ENCODE measurements at places on chromosomes 4 and X.

DNA sequence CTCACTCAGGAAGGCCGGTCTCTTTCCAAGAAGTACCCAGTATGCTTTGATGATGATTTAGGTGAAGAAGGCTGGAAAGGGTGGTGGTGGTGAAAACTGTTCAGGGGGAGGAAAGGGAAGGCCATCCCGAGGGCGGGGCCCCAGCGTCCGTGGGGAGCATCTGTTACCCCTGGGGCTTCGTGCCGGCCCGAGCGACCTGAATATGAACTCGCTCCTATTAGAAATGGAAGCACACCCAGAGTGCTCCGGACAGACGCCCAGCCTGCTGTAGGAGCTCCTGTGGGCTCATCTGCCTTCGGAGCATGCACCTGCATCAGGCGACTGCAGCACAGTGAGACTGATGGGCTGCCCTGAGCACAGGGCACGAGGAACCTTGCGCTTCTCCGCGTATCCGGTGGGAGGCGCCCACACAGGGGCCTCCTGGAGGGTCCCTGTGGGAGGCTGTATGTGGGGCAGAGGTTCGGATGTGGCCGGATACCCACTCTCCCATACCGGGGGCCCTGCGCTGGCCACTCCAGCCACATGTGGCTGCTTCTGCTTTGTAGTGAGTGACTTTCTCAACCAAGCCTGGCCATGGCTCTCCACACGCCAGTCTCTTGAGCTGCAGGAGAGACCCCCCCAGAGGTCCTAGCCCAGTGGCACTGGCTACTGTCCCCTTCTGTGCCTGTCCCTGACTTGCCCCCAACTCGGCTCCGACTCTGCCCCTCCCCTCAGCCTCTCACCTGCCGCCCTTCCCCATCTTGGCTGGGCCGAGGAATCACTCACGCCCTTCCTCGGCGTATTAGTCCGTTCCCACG, 36.7 kb downstream of the FGFRL1 start:
- no peak for DNase-seq

- DNase-seq, result no peak
These were observed 12.2 kb upstream of the RAP1GDS1 start for GRCh38 chr4:98248934-98249333.

GRCh38 chrX:15336023-15336413, 695 bp upstream of the PIGA start:
- DNase-seq, result no peak

- DNase-seq, result no peak
These were observed 110.7 kb downstream of the WDFY3 start for GRCh38 chr4:84855774-84856173.

GRCh38 chrX:11739776-11740175, 18.3 kb upstream of the MSL3 start:
- DNase-seq, result no peak

GRCh38 chr4:123547216-123548165, 150.9 kb downstream of the SPRY1 start:
- no peak for DNase-seq

- no peak for DNase-seq
These were observed 606.0 kb downstream of the BCOR start for GRCh38 chrX:39491548-39492297.

DNA sequence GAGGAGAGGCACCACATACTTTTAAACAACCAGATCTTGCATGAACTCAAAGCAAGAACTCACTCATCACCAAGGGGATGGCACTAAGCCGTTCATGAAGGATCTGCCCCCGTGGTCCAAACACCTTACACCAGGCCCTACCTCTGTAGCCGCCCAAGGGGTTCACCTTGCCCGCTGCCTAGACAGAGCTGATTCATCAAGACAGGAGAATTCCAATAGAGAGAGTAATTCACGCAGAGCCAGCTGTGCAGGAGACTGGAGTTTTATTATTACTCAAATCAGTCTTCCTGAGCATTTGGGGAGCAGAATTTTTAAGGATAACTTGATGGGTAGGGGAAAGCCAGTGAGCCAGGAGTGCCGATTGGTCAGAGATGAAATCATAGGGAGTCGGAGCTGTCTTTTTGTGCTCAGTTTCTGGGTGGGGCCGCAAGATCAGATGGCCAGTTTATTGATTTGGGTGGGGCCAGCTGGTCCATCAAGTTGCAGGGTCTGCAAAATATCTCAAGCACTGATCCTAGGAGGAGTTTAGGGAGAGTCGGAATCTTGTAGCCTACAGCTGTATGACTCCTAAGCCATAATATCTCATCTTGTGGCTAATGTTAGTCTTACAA, 364.7 kb downstream of the PCDH7 start:
- no peak for DNase-seq

DNA sequence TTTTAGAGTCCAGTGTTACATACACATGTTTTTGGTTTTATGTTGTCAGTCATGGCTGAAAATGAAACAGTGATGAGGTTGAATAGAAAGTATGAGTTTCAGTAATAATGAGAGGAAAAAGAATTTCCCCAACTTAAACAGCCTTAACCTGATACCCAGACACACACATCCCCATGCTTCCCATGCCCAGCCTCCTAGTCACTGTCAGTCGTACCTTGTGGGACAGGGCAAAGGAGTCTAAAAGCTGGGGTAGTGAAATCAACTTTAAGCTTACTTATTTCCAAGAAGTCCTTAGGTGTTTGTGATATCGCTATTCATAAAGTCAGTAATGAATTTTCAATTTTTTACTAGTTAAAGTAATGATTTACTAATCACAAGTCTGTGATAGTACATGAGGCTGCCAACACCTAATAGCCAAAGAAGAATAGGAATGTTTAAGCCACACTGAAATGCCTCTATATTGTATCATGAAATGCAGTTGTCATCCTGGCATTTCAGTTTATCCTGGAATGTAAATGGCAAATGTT, 24.3 kb upstream of the GPR34 start:
- no peak for DNase-seq

DNA sequence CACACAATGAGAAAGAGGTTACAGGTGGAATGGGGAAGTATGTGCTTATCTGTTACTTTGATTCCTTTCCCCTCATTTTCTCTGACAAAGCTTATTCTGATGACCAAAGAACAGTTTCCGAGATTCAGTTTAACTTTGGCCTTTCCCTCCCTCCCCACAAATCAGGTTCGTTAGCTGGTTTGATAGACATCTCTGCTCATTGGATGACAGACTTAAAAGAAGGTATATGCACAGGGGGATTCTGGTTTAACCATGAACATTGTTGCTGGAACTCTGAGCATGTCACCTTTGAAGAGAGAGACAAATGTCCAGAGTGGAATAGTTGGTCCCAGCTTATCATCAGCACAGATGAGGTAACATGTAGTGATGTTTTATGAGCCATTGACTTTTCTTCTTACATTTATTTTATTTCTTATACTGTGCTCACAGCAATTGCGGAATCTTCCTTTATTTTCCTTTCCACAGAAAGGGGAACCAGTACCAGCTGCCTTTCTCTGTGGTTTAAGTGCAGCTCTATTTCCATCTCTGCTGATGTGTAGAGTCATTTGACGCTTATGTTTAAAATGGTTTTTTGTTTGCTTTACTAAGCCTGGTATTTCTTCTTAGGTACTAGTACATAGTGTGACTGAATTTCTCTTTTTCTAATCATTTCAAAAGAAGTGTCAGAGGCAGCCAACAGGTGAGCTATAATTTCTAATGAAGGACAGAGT, 125.0 kb downstream of the AKAP4 start:
- no peak for DNase-seq

DNA sequence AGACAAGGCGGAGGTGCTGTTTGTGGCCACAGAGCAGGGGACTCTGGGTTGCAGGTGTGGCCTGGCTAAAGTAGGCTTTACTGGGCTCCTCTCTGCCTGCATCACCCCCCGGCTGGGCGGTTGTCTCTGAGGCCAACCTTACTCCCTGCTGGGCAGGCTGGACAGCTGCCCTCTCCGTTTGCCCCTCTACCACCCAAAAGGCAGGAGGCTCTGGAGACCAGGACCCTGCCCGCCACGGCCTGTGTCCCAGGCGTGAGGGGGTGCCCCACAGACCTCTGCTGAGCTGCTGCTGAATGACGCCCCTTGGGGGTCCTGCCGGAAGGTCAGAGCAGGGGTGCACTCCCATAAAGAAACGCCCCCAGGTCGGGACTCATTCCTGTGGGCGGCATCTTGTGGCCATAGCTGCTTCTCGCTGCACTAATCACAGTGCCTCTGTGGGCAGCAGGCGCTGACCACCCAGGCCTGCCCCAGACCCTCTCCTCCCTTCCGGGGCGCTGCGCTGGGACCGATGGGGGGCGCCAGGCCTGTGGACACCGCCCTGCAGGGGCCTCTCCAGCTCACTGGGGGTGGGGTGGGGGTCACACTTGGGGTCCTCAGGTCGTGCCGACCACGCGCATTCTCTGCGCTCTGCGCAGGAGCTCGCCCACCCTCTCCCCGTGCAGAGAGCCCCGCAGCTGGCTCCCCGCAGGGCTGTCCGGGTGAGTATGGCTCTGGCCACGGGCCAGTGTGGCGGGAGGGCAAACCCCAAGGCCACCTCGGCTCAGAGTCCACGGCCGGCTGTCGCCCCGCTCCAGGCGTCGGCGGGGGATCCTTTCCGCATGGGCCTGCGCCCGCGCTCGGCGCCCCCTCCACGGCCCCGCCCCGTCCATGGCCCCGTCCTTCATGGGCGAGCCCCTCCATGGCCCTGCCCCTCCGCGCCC, 920 bp downstream of the HTT-AS start:
- no peak for DNase-seq

GRCh38 chr4:115671581-115671980, 558.2 kb upstream of the NDST4 start:
- no peak for DNase-seq

DNA sequence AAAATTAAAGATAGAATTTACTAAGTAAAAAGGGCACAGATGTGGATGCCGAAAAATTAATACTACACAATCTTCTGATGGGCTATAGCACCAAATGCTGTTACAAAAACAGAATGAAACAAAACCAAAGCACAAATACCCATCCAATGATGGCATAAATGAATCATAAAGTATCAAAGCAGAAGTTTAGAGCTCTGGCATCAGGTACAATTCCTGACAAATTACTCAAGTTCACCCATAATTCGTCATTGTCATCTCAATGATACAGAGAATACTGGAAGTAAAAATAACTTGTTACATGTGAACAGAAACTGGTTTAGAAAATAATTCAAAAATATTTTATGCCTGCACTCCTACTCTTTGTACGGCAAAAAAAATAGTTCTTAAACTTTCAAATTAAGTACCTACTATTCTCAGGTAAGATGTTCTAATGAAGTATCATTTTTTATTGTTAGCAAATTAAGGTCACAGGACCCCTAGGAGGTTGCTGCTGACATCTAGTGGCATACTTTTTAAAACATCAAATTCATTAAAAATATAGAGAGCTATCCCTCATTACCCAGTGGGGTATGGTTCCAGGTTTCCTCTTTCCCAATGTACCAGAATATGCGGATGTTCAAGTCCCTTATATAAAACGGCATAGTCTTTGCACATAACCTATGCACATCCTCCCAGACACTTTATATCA, 126.1 kb downstream of the INPP4B start:
- DNase-seq, result peak; percentile 27

DNA sequence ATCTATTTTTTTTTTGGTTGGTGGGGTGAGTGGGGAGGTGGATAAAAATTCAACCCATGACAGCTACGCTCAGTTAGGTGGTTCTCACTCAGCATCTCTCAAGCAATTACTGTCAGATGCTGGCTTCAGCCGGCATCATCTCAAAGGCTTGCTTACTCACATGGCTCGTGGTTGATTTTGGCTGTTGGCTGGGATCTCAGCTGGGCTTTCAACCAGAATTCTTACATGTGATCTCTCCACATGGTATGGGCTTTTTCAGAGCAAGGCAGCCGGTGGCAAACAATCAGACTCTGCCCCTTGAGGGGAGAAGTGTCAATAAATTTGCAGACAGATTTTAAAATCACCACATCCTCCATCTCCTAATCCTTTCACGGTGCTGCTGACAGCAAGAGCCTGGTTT, 47.2 kb downstream of the SLC34A2 start:
- DNase-seq, result no peak

DNA sequence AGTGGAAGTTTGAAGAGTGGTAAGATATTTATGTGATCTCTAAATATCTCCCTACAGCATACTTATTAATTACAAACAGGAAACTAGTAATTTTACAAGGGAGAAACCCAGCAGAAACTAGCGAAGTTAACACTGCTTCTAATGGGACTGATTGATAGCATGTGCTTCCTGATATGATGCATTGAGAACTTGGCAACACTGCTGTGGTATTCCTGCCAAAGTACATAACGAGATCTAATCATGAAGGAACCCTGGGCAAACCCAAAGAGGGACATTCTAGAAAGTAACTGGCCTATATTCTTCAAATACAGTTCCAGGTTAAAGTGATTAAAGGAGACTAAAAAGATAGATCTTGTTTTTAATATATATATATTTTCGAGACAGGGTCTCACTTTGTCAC, 4.6 kb upstream of the GPR34 start:
- DNase-seq, result no peak

GRCh38 chr4:87423317-87424098, 1.1 kb downstream of the NUDT9 start:
- DNase-seq, result peak; percentile 1

DNA sequence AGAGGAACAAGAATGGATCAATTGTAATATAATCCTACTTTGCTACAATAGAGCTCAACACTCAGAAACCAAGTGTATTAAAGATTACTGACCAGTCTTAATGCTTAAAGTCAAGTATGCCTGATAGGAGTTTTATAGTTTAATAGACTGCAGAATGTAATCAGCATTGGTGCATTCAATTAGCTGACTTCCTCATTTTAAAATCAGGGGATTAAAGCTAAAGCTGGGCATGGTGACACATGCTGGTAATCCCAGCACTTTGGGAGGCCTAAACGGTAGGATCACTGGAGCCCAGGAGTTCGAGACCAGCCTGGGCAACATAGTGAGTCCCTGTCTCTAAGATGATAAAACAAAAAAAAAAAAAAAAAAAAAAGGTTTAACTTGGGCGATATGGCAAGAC, 10.8 kb downstream of the HNRNPDL start:
- no peak for DNase-seq

DNA sequence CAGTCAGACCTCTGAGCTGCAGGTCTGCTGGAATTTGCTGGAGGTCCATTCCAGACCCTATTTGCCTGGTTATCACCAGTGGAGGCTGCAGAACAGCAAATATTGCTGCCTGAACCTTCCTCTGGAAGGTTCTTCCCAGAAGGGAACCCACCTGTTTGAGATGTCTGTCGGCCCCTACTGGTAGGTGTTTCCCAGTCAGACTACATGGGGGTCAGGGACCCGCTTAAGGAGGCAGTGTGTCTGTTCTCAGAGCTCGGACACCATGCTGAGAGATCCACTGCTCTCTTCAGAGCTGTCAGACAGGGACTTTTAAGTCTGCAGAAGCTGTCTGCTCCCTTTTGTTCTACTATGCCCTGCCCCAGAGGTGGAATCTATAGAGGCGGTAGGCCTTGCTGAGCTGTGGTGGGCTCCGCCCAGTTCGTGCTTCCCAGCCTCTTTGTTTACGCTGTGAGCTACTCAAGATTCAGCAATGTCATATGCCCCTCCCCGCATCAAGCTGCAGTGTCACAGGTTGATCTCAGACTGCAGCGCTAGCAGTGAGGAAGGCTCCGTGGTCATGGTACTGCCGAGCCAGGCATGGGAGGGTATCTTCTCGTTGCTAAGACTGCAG, 44.1 kb upstream of the KDR start:
- DNase-seq, result no peak

- DNase-seq, result no peak
These were observed 30.5 kb upstream of the TCEANC start for GRCh38 chrX:13622401-13622964.

- DNase-seq, result no peak
These were observed 968 bp downstream of the GPRIN3 start for GRCh38 chr4:89306486-89307177.

Data from NCI-H2081 (cell line).